ENCODE measurements at places on chromosomes 11 and 22.

GRCh38 chr11:12581416-12581815, 92.8 kb upstream of the TEAD1 start:
- DNase-seq = no peak

DNA sequence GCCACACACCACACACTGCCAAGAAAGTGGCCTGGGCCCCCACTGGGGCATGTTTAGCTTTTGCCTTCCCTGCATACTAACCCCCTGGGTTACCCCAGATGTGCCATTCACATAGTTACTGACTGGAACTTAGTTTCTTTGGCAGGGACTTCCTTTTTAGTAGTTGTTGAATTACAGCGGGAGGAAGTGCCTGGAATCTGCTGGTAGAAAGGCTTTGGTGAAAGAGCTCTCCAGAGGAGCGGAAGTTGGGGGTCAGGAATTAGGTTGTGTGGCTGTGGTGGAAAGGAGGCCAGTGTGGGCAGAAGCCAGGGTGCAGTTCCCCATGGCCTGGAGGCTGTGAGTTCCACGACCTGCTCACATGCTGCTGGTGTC, 69.0 kb downstream of the MED15 start:
- DNase-seq = no peak

GRCh38 chr22:46245511-46245910, 4.6 kb downstream of the CDPF1 start:
- no peak for DNase-seq

GRCh38 chr11:92246630-92247029, 22.0 kb downstream of the FAT3 start:
- no peak for DNase-seq

DNA sequence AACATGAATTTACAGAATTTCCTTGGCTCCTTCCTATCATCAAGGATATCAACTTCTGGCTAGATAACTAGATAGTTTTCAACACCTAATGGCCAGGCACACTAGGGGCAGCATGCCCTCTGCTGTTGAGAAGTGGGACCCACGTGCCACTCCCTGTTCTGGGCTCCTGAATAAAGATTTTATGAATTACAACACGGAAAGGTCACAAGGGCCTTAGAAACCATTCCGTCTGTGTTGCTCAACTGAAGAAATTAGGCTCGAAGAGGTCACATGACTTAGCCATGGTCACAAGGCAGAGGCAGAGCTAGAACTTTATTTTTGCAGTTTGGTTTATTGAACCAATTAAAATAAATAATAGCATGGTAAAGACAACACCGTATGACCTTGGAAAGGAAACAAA, 36.0 kb downstream of the PRCP start:
- DNase-seq = peak; percentile 4

DNA sequence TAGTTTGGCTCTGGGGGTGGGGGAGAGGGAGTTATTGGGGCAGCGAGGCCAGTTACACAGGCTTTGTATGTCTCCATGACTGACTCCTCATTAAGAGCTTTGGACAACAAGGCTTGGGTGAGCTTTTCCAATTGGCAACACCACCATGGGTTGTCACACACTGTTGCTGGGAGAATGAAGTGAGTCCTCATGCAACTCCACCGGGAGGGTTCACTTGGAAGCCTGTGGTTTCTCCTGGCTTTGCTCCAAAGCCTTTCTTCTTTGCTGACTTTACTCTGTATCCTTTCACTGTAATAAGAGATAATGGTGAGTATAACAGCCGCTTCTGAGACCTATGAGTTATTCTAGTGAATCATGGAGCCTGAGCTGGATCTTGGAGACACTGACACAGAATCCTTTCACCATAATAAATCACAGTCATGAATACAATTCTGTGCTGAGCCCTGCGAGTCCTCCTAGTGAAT, 24.9 kb downstream of the EIF3F start:
- no peak for DNase-seq
